ENCODE measurements at places on chromosomes 16 and 17.

GRCh38 chr16:66568355-66568754 lies 2.1 kb downstream of the CMTM1 start:
- no peak for DNase-seq

- DNase-seq = no peak
These were observed 5.6 kb downstream of the KIAA0513 start for GRCh38 chr16:85033171-85033570.

DNA sequence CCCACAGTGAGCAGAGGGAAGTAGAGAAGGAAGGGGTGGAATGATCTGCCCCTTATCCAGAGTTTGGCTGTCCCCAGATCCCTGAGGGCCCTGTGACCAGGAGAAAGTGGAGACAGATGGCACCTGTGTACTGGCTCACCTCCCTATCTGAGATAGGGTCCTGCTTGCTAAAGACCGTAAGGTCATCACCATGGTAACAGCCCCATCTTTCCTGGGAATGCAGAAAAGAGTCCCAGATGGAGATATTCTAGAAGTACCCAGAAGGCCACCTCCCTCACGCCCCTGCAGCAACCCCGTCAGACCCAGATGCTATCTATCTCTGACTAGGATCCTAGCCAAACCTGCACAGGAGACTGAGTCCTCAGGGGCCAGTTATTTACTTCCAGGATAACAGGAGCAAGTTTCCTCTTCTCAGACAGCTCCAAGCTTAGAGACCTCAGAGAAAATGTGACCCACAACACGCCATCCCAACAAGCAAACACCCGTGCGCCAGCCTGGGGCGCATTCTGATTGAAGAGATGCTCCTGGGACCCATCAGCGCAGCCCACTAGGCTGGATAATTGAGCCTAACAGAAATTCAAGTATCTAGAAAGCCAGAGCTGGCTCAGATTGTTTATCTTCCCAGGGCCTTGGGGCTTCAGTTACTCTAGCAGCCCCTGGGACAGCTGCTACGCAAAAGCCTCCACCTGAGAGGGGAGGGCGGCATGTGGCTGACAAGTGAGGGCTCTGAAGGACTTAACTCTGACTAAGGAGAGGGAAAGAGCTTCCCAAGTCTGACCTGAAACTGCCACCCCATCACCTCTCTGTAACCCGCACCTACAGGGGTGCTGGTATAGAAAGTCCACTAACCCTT lies 1.9 kb downstream of the ORMDL3 start:
- no peak for DNase-seq

DNA sequence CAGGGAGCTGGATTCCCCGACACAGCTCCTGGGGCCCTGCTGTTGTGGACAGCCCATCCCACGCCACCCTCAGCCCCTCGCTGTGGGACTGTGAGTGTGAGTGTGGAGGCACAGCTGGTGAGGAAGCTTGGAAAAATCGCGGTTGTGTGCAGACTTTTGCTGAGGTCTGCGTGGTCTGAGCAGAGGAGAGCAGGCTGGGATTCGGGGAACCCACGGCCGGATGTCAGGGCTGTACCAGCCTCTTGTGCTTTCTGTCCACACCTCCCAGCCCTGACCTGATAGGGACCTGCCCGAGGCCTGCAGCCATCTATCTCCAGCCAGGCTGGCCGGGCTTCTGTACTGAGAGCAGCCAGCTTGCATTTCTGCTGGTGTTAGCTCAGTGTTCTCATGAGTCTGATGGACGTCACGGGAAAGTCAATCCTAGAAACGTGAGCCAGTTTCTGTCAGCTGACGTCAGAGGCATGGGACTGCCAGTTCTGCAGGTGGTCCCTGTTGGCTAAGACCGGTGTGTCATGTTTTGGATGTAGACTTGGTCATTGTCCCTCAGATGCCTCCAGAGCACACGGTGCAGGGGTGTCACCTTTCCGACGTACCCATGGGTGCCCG lies 72.8 kb upstream of the ZNF750 start:
- DNase-seq = no peak

- DNase-seq = no peak
These were observed 29.4 kb downstream of the TANC2 start for GRCh38 chr17:62995377-62995885.

DNA sequence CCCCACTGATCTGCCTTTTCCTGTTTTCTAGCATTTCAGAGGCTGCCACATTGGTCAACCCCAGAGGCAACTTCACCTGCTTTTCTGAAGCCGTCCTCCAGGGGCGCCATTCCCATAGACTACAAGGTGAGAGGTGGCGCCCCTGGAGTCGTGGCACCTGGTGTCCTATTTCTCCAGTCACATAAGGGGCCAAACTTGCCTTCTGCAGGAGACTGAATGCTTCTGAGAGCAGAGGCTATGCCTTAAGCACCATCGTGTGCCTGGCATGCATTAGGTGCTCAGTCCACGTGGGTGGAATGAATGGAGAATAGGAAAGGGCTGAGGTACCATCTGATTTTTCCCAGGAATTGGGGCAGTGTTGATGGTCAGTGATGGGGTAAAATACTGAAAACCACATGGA lies 164.8 kb downstream of the HAPSTR1 start:
- no peak for DNase-seq

DNA sequence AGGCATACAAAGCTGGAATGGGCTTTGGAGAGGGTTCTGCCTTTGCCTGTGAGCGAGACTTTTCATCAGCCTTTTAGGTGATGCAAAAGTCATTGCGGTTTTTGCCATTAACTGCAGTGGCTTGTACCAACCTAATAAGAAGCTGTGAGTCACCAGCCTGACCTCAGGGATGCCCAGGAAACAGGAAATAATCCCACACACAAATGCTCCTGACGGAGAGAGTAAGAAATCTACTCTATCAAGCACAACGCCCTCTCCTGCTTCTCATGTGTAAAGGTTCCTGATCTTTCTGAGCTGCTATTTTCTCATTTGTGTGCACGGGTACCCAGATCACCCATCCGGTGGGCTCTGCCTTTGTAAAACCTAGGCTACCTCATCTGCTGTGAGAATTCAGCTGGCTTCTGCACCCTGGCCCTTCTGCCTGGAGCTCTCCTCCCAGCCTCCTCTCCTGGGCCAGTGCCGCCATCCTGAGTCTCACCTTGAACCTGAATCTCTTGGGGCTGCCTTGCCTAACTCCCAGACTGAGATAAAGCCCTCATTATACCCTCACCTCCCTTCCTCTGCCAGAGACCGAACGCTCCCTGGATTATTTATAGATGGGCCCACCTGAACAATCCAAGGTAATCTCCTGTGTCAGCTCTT lies 299.7 kb downstream of the C16orf95 start:
- DNase-seq = no peak

- DNase-seq = peak; percentile 29
These were observed 430 bp downstream of the AMFR start for GRCh38 chr16:56424791-56425438.

DNA sequence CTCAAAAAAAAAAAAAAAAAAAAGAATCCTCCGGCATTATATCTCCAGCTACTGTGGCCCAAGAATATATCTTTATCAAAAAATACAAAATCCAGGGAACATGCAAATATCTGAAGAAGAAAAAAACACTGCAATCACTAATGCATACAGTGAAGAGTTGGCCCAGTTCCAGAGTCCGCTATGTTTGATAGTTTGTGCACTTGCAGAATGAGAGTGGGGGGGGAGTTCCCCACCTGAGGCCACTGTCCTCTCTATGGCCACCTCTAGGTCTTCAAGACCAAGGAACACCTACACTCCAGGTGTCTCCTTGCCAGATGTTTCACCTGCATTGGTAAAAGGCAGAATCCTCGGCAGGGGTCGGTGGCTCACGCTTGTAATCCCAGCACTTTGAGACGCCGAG lies 4.0 kb downstream of the ZNF785 start:
- no peak for DNase-seq

GRCh38 chr16:9657641-9658040 lies 524.6 kb downstream of the GRIN2A start:
- no peak for DNase-seq

DNA sequence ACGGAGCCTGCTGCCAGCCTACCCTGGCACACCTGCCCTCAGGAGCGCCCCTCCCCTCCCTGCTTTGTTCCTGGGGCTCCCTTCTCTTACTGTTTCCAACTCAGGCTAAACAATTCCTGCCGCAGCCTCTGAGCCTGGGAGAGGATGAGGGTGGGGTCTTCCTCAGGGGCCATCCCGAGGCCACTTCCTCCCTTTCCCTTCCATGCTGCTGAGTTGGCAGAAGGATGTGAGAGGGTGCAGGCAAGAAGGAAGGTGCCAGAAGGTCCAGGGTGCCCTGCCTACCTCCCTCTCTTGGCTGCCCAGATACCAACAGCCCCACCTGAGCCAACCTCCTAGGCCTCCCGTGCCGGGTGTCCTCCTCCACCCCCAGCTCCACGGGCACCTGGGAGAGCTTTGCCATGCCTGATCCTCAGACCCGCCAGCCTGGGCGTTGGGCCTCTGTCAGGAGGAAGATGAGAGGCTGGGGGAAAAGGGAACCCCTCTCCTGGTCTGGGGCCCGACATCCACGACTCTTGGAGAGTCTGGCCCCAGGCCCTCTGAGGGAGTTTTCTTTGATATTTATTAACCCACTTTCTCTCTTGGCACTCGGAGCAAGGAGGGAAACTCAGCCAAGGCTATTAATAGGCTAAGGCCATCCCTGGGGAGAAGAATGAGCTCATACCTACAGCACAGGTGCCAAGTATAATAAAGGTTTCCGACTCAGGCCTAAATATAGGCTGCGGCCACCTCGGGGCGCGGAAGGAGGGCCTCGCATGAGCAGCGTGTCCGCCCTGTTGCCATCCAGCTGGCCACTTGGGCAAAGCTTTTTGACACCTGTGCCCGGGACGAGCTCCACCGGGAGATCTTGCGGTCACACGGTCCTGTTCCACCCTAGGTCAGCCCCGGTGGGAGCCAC lies 232.0 kb downstream of the ENGASE start:
- DNase-seq = no peak

GRCh38 chr17:41315814-41316445 lies 420 bp upstream of the KRTAP17-1 start:
- no peak for DNase-seq

DNA sequence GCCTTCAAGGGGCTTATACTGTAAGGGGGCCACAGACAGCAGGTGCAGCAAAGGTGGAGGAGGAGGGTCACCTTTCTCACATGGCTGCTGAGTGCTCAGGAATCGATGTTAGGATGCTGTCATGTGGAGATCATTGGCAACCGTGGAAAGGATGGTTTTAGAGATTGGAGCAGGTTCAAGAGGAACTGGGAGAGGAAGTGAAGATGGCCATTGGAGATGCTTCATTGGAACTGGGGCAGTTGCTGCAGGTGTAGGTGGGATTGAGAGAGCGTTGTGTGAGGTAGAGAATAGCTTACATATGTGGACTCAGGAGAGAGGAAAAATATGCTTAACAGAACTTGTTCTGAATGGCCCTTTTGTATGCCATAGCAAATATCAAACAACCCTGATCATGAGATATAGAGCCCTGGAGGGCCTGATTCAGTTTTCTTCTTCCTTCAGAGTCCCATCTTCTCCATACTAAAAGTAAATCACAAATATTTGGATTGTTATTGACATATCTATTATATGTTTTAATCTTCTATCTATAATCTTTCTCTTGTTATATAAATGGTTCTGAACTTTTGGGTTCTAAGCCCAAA lies 40.8 kb downstream of the LDHD start:
- no peak for DNase-seq

DNA sequence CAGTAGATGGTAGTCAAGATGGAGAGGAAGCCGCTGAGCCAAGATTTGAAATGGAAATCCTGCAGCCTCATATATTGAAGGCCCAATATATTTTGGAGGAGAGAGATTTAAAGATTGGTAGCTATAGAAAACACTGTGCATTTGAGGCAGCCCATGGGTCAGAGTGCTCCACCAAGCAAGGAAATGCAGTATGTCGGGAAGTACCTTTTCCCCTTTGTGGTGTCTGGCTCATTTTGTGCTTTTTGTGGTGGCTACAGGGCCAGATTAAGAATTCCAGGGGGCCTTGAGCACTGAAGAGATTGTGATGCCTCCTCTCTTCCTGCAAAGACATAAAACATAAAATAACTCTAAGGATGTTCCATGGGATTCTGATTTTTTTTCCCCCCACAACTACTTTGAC lies 39.6 kb downstream of the CDRT15 start:
- no peak for DNase-seq

DNA sequence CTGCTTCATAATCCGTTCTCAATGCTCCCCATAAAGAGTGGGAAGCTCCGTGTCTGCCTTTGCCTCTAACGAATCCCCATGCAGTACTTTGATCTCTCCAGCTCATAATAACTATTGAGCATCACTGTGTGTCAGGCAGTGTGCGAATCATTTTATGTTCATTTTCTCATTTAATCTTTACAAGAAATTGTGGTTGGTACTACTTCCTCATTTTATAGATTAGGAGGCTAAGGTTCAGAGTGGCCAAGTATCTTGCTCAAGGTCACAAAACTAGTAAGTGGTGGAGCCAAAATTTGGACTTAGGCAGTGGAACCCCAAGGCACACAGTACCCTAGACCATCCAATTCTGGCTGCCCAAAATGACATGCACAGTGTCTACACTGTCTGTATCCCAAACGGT lies 44.8 kb downstream of the ABCC12 start:
- DNase-seq = no peak

- no peak for DNase-seq
These were observed 261.8 kb downstream of the CDH13 start for GRCh38 chr16:82888591-82889001.
